ENCODE measurements at places on chromosomes 7 and 10.

DNA sequence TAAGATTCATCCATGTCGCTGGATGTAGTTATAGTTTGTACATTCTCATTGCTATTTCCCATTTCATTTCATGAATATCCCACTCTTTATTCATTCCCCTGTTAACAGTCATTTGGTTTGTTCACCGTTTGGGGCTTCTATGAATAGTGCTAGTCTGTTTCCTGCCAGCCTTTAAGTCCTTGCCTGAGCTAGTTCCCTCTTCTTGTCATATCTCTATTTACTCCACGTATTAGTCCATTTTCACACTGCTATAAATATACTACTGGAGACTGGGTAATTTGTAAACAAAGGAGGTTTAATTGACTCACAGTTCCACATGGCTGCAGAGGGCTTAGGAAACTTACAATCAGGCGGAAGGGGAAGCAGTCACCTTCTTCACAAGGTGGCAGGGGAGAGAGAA, 56.2 kb downstream of the PLCE1 start:
- DNase-seq, result no peak

DNA sequence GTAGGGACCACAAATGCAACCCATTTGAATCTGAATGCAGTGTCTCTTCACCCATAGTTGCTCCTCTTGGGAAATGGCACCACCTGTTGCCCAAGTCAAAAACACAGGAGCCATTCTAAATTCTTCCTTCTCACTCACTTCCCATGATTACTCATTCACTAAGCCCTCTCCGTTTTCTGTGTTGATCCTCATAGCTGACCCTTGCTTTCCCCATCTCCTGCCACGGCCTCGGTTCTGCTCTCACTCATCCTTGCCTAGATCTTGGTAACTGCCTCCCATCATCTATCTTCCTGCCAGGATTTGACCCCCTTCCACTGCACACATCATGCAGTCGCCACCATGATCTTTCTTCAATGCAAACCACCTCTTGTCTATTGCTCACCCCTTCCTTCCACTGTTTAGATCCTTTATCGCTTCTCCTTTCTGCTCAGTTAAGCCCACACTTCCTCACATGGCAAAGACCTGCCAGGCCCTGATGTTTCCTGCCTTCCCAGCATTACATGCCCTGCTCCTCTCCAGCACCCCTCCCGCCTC, 19.0 kb upstream of the CPN1 start:
- no peak for DNase-seq

GRCh38 chr10:16787361-16787791, 29.8 kb downstream of the RSU1 start:
- DNase-seq, result no peak

DNA sequence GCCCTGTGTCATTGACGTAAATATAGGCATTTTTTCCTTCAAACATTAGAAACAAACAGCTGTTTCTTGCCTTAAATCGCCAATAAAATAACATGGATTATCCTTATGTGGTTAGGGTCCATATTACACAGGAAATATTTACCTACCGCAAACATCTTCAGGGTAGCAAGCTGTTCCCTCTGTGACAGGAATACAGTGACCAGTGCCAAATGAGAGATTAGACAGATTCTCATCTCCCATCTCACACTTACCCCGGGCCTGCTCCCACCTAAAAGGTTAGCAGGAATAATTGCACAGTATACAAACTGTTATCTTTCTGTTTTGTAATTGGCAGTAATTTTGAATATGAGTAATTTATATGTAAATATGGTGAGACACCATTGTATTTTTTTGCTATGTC, 16.5 kb downstream of the MKI67 start:
- DNase-seq, result no peak

- no peak for DNase-seq
Measured at GRCh38 chr7:15801551-15801950, 115.1 kb upstream of the MEOX2 start.

DNA sequence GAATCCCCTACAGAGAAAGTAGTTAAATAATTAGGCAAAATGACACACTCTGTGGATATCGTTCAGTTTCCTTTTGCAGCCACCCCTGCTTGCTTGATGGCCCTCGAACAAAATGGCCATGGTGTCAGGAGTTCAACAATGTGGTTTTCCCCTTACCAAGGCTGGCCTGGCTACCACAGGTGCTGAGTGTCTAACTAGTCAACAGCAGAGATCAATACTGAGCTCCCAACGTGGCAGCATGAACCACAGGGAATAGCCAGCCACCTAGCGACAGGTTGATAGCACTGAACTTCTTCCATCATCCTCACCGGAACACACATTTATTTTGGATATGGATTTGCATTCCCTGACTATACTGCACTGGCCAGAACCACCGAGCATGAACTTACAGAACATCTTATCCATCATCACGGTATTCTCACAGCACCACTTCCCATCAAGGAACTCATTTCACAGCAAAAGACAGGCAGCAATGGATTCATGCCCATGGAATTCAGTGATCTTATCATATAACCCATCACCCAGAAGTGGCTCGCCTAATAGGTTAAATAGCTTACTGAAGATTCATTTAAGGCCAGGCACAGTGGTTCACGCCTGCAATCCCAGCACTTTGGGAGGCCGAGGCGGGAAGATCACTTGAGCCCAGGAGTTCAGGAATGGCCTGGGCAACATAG, 6.3 kb downstream of the C10orf67 start:
- no peak for DNase-seq
